ENCODE measurements at places on chromosomes 16 and 17. TPM values are rescaled to one million over a fixed set of nuclear protein-coding genes. Genes with fewer than 3 reads are reported as not detected.

BCL6B gene
- 0.49 TPM for total RNA-seq

ZSCAN10 gene
- 0.77 TPM for total RNA-seq

SLC6A4 gene
- 0.43 TPM for total RNA-seq

PSMC3IP gene
- total RNA-seq: 6.2 TPM

BCO1 gene
- total RNA-seq: not detected

SYNGR3 gene
- total RNA-seq: 19.1 TPM

MAPT gene
- 0.14 TPM for total RNA-seq

TLCD3B gene
- total RNA-seq: 2.0 TPM

ABCA6 gene
- total RNA-seq: 0.75 TPM

TBC1D3K gene
- not detected for total RNA-seq

ZFP3 gene
- total RNA-seq: 5.1 TPM

GDPD3 gene
- 9.1 TPM for total RNA-seq

GRAP gene
- 7.1 TPM for total RNA-seq

CES3 gene
- 0.19 TPM for total RNA-seq

USB1 gene
- 86.0 TPM for total RNA-seq

FBXW10 gene
- not detected for total RNA-seq

CHD9NB gene
- total RNA-seq: 0.26 TPM

SMIM36 gene
- not detected for total RNA-seq
